ENCODE measurements at places on chromosomes 1 and 21. TPM values are rescaled to one million over a fixed set of nuclear protein-coding genes. Genes with fewer than 3 reads are reported as not detected.
A peak's percentile ranks its signal among the peaks of the same experiment; 100 is the strongest.

BROX gene
- total RNA-seq: 64.3 TPM

SPRR3 gene
- 0.57 TPM for total RNA-seq

UBE2Q1 gene
- 63.3 TPM for total RNA-seq

AVPR1B gene
- total RNA-seq: not detected

- no peaks in the 10 kb centered on the region for H3K36me3 ChIP-seq
- H3K4me3 ChIP-seq: no peak overlapping the region
- no peak for DNase-seq
Measured at GRCh38 chr1:193412748-193413147, 226.3 kb upstream of the B3GALT2 start.

DNA sequence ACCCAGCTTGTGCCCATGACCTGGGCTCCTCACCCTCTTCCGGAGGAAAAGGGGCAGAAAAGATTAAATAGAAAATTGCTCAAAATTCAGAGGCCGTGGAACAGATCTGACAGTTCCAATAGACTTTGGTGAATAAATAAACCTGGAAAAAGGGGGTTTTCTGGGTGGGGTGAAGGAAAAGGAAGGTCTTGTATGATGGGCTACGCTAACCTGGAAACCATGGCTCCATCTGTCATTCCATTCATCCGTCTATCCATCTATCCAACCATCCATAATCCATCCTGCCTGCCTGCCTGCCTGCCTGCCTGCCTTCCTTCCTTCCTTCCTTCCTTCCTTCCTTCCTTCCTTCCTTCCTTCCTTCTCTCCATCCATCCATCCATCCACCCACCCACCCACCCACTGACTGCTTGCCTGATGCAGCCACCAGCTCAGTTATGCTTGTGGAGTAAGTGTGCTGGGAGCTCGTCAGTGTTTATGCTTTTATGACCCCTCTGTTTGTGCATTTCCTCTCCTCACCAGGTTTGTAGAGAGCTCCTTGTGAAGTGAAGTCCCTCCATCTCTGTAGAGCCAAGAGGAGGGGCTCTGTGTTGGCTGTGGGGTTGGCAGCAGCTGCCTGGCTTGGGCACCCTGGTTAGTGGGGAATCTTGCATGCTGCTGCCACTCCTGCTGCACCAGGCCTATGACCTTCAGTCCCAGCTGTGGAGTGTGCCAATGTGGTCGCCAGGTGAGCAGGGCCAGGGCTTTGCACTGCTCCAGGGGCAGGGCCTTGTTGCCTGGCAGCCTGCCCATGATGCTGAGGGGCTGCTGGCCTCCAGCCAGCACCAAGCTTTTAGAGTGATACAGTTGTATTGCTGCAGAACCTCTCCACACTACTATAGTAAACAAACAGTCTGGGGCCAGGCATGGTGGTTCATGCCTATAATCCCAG is 16.0 kb upstream of the POU3F1 start:
- H3K36me3 ChIP-seq: no peaks in the 10 kb centered on the region
- H3K4me1 ChIP-seq: no peaks in the 10 kb centered on the region
- no peak for DNase-seq
- peaks cover 13% of the 10 kb centered on the region for H3K27me3 ChIP-seq

- no peak overlapping the region for H3K4me3 ChIP-seq
- H3K27me3 ChIP-seq: no peaks in the 10 kb centered on the region
- peak; percentile 62 for DNase-seq
- H3K27ac ChIP-seq: peak overlapping the region; percentile 41
- H3K36me3 ChIP-seq: no peaks in the 10 kb centered on the region
- H3K4me1 ChIP-seq: peaks cover 7% of the 10 kb centered on the region
Measured at GRCh38 chr1:109610609-109611307, 8.7 kb downstream of the GNAT2 start.

GRCh38 chr1:156659661-156659987 is 17.6 kb downstream of the NES start:
- H3K36me3 ChIP-seq: peaks cover 23% of the 10 kb centered on the region
- no peak overlapping the region for H3K27ac ChIP-seq
- no peak for DNase-seq
- peaks cover 22% of the 10 kb centered on the region for H3K4me1 ChIP-seq
- peak overlapping the region; percentile 58 for H3K4me3 ChIP-seq

- H3K27ac ChIP-seq: no peak overlapping the region
- no peaks in the 10 kb centered on the region for H3K27me3 ChIP-seq
- DNase-seq: no peak
Measured at GRCh38 chr1:203589171-203589570, 37.5 kb upstream of the ATP2B4 start.

- no peak for DNase-seq
- H3K36me3 ChIP-seq: no peaks in the 10 kb centered on the region
- H3K4me3 ChIP-seq: no peak overlapping the region
- H3K27me3 ChIP-seq: no peaks in the 10 kb centered on the region
Measured at GRCh38 chr1:217315346-217315745, 315.5 kb downstream of the GPATCH2 start.

GRCh38 chr1:59577774-59578173 is 237.0 kb upstream of the HOOK1 start:
- no peaks in the 10 kb centered on the region for H3K27me3 ChIP-seq
- H3K27ac ChIP-seq: no peak overlapping the region
- H3K4me1 ChIP-seq: no peaks in the 10 kb centered on the region

- no peaks in the 10 kb centered on the region for H3K27me3 ChIP-seq
- H3K4me3 ChIP-seq: no peak overlapping the region
- DNase-seq: no peak
Measured at GRCh38 chr1:206036663-206037455, 13.2 kb upstream of the CTSE start.

DNA sequence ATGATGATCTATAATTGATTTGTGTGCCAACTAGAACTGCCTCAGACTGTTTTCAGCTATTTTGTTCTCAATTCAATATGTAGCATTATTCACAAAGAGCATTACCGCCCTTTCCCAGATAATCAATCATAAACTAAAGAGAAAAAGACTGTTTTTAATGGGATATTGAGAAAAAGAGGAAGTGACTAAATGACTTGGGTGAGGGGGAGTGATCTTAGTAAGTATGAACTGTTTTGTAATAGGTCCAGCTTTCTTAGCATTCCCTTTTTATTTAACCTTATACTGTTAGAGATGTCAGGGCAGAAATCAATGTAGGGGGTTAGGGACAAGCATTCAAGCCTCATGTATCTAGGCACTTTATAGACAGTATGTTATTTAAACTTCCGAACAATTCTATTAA is 157.8 kb upstream of the DPYD start:
- H3K27me3 ChIP-seq: no peaks in the 10 kb centered on the region
- DNase-seq: no peak
- no peaks in the 10 kb centered on the region for H3K4me1 ChIP-seq

DNA sequence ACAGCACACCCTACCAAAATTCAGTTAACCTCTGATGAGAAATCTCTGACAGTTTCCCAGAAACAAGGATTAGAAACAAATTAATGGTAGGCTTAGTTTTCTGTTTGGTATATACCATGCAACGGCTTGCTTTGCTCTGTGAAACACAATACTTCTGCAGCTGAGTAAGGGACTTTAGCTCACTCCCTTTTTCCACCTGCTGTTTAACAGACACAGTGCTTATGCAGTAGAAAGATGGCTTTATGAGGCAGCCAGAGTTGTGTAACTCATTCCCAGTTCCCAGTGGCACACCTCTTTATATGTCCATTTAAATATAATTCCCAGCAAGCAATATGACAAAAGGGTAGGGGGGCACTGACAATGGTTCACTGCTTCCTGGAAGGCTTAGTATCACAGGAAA is 124.0 kb downstream of the PIGK start:
- DNase-seq: no peak
- H3K27ac ChIP-seq: no peak overlapping the region
- no peaks in the 10 kb centered on the region for H3K36me3 ChIP-seq
- no peak overlapping the region for H3K4me3 ChIP-seq

DNA sequence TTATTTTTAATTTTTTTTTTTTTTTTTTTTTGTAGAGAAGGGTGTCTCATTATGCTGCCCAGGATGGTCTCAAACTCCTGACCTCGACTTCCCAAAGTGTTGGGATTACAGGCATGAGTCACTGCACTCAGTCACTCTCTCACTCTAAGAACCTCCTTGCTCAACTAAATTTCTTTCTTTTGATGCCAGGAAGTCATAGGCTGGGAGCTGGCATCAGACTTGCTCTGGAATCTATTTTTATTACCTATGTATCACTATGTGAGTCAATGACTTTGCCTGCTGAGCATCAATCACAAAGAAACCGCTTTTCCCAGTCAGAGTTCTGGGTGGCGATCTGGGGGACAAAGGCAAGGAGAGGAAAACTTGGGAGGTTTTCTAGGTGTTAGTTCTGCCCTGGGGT is 35.5 kb upstream of the PARP1 start:
- no peaks in the 10 kb centered on the region for H3K4me1 ChIP-seq
- peaks cover 15% of the 10 kb centered on the region for H3K27me3 ChIP-seq
- H3K27ac ChIP-seq: no peak overlapping the region
- no peak for DNase-seq
- no peak overlapping the region for H3K4me3 ChIP-seq
- H3K36me3 ChIP-seq: no peaks in the 10 kb centered on the region

DNA sequence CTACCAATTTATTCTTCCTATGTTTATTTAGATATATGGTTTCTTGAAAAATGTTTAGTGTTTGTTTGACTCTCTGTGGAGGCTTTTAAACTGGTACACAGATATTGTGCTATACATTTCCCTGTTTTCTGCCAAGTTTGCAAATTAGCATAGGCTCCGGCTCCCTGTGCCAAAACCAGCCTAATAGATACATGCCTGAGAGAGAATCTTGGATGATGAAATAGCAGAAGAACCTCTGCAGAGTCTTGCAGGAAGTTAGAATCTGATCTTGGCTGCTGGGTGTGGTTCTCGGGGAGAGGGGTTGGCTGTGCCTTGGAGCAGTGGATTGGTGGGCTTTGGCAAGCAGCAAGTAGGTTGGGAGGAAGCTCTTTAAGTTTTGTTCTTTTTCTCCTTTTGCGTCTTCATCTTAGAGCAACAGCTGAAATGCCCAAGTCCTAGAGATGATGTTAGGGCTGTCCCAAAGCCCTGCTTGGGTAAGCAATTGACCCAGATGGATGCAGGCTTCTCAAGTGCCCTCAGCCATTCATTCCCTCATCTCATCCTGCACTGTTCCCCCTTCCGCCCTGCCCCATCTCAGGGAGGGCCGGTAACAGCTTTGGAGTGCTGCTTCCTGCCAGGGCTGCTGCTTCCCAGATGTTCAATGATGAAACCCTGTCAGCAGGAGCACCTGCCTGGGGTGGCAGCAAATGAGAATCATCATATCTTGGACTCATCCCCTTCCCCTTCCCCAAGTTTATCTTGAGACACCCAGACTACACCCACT is 9.3 kb downstream of the PLA2G2A start:
- DNase-seq: no peak
- H3K36me3 ChIP-seq: no peaks in the 10 kb centered on the region
- H3K27me3 ChIP-seq: no peaks in the 10 kb centered on the region
- H3K4me1 ChIP-seq: no peaks in the 10 kb centered on the region
- H3K4me3 ChIP-seq: no peak overlapping the region

DNA sequence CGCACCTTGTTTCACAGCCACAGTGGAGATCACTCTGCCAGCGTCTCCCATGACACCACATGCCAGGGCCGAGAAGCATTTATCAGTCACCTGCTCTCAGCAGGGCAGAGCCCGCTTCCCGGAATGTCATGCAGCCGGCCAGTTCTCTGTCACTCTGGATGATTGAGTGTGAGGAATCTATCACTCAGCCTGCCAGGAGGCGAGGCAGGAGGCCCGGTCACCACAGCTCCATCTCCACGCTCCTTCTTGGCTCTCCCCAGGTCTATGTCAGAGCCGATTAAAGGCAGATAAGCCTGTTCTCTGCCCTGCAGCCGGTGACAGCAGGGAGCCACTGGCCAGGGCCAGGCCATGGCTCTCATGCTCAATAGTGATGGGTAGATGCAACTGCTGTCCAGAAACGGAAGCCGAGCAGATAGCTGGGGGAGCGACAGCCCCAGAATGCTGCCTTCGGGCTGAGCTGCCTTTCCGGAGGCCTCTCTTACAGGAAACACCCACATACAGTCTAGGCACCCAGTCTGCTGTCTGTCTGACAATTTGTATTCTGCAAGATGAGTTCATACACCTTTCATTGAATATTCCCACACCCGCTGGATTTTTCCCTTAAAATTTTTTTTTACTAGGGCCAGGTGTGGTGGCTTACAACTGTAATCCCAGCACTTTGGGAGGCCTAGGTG is 64.1 kb downstream of the ACTL8 start:
- no peak overlapping the region for H3K4me3 ChIP-seq
- no peaks in the 10 kb centered on the region for H3K27me3 ChIP-seq
- H3K36me3 ChIP-seq: no peaks in the 10 kb centered on the region
- peak; percentile 4 for DNase-seq

DNA sequence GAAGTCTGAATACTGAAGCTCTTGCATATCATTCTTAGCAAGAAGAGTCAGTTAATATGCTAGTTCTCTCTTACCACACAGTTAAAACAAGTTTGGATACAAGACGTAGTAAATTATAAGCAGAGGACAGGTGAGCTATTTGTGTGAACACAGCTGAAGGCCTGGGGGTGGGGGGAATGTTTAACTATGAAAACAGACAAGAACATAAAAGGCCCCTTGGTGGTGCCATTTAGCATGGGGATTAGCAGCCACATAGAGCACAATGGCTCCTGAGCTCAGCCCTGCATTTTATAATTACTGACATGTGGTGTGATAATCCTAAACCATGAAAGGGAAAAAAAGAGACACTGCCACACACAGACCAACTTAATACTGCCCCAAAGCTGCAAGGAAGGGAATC is 94.8 kb downstream of the TGFBR3 start:
- H3K4me3 ChIP-seq: no peak overlapping the region
- H3K4me1 ChIP-seq: peaks cover 23% of the 10 kb centered on the region
- H3K27me3 ChIP-seq: no peaks in the 10 kb centered on the region
- no peak overlapping the region for H3K27ac ChIP-seq
- no peaks in the 10 kb centered on the region for H3K36me3 ChIP-seq

GRCh38 chr1:160623862-160624261 is 23.0 kb downstream of the SLAMF1 start:
- no peaks in the 10 kb centered on the region for H3K4me1 ChIP-seq
- H3K4me3 ChIP-seq: no peak overlapping the region
- no peaks in the 10 kb centered on the region for H3K36me3 ChIP-seq
- DNase-seq: no peak
- no peak overlapping the region for H3K27ac ChIP-seq

GRCh38 chr1:237670302-237670701 is 220.4 kb downstream of the ZP4 start:
- no peak overlapping the region for H3K4me3 ChIP-seq
- DNase-seq: no peak
- H3K27me3 ChIP-seq: no peaks in the 10 kb centered on the region
- no peak overlapping the region for H3K27ac ChIP-seq

DNA sequence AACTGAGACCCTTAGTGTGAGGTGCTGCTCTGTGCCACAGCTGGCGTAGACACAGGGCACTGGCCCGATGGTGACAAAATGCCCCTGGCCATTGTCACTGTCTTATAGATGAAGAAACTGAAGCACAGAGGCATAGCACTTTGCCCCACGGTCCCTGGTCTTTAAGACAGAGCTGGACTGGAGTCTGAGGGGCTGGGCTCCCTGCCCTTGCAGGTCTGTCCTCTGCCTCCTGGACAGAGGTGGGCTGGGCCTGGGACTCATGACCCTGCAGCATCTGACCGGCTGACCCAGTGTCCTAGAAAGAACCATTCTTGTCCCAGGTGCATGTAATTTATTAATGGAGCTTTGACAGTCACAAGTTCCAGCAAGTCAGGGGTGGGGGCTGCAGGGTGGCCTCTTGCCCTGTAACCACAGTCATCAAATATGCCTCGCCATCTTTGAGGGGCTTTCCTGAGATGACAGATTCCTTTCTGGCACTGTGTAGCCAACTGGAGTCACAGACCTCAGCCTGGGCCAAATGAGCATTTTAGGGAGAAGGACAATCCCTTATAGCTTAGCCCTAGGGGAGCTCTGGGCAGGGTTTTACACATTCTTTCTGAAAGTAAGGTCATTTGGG is 6.1 kb downstream of the SLFNL1 start:
- H3K36me3 ChIP-seq: peaks cover 18% of the 10 kb centered on the region
- H3K4me3 ChIP-seq: no peak overlapping the region
- H3K27ac ChIP-seq: no peak overlapping the region
- DNase-seq: no peak
- H3K27me3 ChIP-seq: no peaks in the 10 kb centered on the region

Data from PC-9 (cell line).